Stimulated activated CD8-positive, alpha-beta memory T cell treated with anti-CD3 and anti-CD28 coated beads, Interleukin-15, amount 100 ng/mL, for 24 hours (primary cell): ENCODE measurements at places on chromosomes 3 and 15.

DNA sequence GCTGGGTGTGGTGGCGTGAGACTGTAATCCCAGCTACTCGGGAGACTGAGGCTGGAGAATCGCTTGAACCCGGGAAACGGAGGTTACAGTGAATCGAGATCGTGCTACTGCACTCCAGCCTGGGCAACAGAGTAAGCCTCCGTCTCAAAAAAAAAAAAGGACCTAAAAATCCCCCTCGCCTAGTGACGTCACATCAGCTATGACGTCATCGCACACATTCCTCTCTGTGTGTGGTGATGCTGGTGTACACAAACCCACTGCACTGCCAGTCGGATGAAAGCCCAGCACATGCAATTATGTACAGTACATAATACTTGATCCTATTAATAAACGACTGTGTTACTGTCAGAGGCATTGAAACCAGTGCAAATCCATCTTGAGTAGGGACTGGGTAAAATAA is 40.2 kb upstream of the SEC61A1 start:
- DNase-seq = no peak

DNA sequence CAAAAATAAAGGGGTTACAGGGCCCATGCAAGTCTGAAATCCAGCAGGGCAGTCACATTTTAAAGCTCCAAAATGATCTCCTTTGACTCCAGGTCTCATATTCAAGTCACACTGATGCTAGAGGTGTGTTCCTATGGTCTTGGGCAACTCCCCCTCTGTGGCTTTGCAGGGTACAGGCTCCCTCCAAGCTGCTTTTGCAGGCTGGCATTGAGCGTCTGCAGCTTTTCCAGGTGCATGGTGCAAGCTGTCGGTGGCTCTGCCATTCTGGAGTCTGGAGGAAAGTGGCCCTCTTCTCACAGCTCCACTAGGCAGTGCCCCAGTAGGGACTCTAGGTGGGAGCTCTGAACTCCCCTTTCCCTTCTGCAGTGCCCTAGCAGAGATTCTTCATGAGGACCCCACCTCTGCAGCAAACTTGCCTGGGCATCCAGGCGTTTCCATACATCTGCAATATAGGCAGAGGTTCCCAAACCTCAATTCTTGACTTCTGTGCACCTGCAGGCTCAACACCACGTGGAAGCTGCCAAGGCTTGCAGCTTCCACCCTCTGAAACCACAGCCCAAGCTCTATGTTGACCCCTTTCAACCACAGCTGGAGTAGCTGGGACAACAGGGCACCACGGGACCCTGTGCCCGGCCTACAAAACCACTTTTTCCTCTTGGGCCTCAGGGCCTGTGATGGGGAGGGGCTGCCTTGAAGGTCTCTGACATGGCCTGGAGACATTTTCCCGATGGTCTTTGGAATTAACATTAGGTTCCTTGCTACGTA is 80.1 kb upstream of the PLSCR5 start:
- DNase-seq = no peak

GRCh38 chr3:15299036-15299435 is 33.4 kb downstream of the SH3BP5 start:
- DNase-seq = no peak

- DNase-seq = no peak
These were observed 501.3 kb downstream of the NTRK3 start for GRCh38 chr15:87755226-87755625.

GRCh38 chr15:32878869-32879805 is 161.3 kb downstream of the GREM1 start:
- no peak for DNase-seq

- DNase-seq = no peak
These were observed 181.7 kb upstream of the ANKRD28 start for GRCh38 chr3:15979495-15979894.

GRCh38 chr3:138249636-138250035 is 62.5 kb downstream of the ARMC8 start:
- no peak for DNase-seq
